ENCODE measurements at places on chromosomes 1 and 21.
A peak's percentile ranks its signal among the peaks of the same experiment; 100 is the strongest.

DNA sequence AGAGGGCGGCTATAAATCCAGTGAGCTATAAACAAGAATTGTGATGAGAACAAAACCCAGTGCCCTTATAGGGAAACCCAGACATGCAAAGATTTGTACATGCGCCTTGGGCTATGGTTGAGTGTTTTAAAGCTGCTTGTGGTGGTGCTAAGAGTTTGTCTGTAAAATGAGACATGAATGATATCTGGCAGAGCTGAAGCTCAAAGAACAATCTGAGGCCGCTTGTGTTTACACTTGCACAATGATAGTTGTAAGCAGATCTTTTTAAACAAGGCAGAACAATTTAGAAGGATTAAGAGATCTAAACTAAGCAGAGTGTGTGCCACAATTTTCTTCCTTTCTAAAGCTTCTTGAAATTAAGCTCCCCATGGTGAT lies 80.4 kb upstream of the ADAMTS5 start:
- no peak for DNase-seq

DNA sequence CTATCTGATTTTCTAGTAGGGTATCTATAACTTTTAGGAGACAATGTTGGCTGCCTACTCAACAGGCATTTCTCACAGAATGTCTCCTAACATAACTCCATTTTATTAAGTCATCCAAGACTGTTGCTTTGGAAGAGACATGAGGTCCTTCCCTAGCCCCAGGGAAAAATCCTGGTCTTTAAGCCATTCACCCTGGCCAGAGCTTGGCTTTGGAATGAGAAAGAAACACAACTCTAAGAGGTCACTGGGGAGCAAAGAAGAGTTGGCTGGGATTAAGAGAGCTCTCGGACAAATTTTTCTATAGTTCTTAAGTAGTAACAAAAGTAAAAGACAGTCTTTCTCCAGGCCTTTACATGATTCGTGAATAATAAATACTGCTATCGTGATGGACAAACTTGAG lies 57.9 kb downstream of the PCNX2 start:
- DNase-seq: no peak

GRCh38 chr1:49050041-49050440 lies 273.4 kb upstream of the BEND5 start:
- no peak for DNase-seq

- DNase-seq: no peak
Measured at GRCh38 chr21:42010507-42011495, 641 bp upstream of the ZBTB21 start.

DNA sequence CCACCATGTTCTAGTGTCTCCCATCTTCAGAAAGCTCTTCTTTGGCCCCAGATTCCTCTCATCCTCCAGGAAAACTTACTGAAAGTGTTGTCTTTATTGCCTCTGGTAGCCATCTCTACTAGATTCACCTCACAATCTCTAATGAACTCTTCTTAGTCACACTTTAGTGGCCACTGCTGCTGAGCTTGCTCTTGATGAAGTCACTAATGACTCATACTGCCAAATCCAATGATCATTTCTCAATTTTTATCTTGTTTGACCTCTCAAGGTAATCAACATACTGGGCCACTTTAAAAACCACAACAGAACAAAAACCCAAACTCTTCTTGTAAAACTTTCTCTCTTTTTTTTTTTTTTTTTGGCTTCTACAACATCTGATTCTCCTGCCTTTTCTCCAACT lies 196.4 kb downstream of the LHX8 start:
- DNase-seq: no peak

DNA sequence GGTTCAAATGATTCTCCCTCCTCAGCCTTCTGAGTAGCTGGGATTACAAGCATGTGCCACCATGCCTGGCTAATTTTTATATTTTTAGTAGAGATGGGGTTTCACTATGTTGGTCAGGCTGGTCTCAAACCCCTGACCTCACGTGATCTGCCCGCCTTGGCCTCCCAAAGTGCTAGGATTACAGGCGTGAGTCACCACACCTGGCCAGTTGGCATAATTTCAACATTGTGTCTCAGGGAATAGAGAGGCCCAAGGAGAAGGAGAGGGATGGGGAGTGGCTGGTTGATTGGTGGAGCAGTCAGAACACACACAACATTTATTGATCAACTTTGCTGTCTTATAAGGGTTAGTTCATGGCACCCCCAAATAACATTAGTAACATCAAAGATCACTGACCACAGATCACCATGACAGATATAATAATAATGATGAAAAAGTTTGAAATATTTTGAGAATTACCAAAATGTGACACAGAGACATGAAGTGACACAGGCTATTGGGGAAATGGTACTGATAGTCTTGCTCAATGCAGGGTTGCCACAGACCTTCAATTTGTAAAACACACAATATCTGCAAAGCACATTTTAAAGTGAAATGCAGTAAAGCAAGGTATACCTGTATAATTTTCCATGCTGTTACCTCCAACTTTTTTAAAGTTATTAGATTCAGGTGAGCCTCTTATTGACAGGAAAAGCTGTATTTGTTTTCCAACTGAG lies 15.8 kb upstream of the CYB5R1 start:
- DNase-seq: no peak

DNA sequence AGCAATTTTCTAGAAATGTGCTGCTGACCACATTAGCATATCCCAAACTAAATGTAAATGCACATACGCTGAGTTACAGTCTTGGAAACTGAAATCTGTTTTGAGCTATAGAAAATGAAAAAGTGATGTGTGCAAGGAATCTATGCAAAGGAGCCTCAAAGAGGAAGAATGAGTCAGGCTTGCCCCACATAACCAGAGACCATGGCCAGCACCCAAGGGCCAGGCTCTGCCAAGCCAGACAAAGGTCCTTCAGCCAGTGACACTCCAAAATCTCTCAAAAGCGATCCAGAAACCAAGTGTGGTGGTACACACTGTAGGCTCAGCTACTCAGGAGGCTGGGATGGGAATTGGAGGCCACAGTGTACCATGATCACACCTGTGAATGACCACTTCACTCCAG lies 195.2 kb downstream of the TOMM20 start:
- no peak for DNase-seq

DNA sequence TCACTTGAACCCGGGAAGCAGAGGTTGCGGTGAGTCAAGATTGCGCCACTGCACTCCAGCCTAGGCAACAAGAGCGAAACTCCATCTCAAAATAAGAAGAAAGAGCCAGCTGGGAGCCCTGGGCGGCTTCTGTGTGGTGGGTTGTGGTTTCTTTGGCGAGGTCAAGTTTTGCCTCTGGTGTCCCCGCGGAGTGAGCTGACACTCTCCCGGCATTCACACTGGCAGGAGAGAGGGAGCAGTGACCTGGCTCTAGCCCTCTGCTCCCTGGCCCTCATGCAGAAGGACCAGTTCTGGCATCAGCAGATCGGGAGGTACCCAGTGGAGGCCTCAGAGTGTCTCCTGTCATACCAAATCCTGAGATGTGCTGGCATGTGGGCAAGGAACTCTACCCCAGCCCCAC lies 81.0 kb upstream of the VAMP3 start:
- DNase-seq: no peak

DNA sequence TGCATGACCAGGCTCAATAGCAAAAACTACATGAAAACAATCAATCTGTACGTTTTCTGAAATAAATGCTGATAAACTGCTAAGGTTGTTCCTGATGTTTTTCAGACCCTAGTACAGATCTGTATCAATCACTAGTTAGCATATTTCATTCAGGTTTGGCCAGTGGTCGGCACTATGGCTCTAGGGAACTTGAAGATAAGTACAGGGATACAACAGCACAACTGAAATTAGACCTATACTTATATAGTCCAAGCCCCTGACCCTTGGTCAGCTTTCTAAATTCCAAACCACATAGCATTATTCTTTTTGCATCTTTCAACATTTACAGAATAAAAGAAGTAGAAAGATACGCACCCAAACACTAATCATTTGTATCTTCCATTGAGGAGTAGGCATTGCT lies 142.7 kb downstream of the PLPPR4 start:
- DNase-seq: no peak

GRCh38 chr1:32291708-32292538 lies at the start of gene HDAC1:
TSS of gene HDAC1 (plus strand) at chr1:32292083. CDS start at chr1:32292170, 87 bp downstream.
- peak; percentile 53 for DNase-seq

- DNase-seq: no peak
Measured at GRCh38 chr1:21264898-21265297, 25.4 kb downstream of the ECE1 start.

DNA sequence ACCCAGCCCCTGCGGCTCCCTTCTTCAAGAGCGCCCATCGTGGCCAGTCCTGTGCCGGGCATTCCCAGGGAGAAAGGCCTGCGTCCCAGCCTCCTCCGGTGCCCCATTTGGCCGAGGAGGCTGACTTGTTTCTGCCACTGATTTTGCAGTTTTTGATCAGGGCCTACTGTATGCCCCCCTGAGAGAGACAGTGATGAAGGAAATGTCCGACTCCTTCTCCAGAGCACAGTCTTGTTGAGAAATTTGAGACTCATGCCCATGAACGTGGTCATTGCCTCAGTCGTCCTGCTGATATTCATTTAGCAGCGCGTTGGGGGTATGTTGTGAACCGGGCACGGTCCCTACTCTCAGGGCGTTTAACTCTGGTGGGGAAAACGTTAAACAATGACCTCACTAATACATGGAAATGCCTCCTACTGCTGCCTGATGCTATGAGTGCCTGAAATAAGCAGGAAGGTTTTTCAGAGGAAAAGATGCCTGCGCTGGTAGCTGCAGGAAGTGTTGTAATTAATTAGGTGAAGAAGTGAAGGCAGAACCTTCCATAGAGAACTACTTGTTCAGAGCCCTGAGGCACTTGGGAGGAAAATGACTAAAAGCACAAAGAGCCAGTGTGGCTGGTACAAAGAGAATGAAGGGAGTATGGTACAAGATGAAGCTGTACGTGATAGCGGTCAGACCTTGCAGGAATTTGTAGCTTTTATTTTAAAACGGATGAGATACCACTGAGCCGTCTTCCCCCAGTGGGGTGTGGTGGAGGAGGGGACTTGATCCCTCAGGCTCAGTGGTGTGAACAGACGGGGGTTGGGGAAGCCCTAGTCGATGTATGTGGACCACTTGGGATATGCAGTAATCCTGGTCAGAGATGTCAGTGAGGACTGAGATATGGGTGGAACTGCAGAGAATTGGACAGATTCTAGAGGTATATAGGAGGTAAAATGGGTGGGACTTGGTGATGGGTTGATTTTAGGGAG lies 730 bp downstream of the ZCCHC17 start:
- no peak for DNase-seq

DNA sequence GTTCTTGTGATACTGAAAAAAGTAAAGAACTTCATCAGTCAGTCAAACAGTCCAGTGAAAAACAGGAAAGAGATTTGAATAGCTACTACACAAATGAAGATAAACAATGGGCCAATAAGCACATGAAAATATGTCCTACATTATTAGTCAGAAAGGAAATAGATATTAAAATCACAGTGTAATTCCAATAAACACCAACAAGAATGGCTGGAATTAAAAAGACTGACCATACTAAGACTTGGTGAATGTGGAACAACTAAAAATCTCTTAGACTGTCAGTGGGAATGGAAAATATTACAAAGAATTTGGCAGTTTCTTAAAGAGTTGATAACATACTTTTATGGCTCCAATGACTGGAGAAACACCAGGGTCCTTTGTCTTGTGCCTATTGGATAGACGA lies 241.8 kb upstream of the USP24 start:
- DNase-seq: no peak

DNA sequence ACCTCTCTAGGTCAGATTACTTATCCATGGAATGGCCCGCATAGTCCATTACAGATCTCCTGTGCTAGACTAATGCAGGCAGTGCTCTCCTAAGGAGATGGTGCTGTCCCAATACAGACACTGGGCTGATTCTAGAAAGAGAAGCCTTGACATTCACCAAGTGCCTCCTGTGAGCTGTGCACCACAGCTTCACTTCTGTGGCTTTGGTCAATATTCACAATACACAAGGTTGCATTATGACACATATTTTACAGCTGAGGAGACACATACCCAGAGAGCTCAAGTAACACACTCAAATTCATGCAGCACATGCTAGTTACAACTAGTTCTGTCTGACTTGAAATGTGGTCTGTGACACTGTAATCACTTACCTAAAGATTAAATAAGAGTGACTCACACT lies 59.4 kb upstream of the LRRC8B start:
- DNase-seq: no peak

GRCh38 chr1:7645751-7646048 lies 125.4 kb upstream of the VAMP3 start:
- no peak for DNase-seq

Data from NCI-H187 treated with DMSO at 0.1 percent for 48 hours (cell line).